ENCODE measurements at places on chromosomes 16 and 17.

- no peak for DNase-seq
Measured at GRCh38 chr17:76404976-76405563, 20.7 kb downstream of the SPHK1 start.

DNA sequence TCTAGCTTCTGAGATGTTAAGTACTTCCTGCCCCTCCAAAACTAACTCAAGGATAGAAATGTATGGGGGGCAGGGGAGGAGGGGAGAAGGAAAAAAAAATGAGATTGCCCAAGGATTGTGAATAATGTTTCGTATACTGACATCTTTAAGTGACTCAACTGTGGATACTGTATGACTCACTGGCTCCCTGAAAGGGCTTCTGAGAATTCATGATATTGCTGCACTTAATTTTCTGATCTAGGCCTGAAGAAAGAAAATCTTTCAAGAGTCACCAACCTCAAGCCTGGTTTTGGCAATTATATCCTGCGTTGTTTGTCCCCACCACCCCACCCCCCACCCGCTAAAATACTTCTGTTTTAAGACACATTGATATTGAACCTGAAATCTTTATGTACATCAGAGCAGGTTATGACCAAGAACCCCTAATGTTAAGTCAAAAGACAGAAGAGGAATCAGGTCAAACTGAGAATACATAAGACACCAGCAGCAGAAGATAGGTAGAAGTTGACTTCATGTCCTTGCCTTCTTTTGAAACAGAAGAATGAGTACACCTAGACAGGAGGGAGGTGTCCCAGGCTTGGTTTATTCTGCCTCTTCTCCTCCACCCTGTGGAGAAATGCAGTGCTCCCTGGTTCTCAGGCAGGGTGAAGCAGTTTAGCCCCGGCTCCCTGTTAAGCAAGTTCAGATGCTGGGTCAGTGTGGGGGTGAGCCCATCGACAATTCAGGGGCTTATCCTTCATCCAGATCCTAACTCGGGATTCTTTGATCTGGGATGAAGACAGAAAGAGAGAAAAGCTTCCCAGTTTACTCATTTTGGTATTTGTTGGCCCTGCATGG, 3.3 kb upstream of the FBXL20 start:
- peak; percentile 69 for DNase-seq

- DNase-seq, result no peak
Measured at GRCh38 chr17:2363851-2364762, 26.8 kb downstream of the SGSM2 start.

DNA sequence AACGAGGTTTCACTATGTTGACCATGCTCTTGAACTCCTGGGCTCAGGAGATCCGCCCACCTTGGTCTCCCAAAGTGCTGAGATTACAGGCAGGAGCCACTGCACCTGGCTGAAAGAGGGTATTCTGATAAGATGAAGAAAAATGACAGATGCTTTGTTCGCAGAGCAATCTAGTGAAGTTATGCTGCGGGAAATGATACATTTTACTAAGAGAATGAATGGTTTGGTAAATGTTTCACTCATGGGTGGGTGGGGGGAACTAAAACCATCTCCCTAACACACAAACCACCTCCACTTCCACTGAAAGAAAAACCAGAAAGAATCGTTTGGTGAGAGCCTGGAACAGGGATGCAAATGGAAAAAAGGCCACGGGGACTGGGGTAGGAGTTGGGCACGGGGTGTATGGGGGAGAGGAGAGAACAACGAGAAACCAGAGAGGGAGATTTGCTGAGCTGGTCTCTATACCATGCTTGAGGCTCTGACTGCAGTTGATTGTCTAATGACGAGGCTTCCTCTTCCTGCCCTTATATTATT, 19.0 kb upstream of the XYLT2 start:
- no peak for DNase-seq

DNA sequence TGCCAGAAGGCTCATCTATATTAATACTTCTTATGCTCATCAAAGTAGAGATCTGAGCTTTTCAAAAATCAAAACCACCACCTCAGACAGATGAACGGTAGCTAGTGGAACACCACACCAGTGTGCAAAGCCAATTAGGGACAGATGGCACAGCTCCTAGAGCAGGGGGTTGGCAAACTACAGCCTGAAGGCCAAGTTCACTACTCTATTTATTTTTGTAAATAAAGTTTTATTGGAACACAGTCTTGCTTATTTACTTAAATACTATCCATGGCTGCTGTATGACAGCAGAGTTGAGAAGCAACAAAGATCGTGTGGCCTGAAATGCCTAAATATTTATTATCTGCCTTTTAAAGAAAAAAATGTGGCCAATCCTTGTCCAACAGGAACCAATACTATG, 56.8 kb downstream of the AMFR start:
- no peak for DNase-seq

GRCh38 chr16:88289968-88290401, 92.8 kb upstream of the ZNF469 start:
- peak; percentile 55 for DNase-seq

DNA sequence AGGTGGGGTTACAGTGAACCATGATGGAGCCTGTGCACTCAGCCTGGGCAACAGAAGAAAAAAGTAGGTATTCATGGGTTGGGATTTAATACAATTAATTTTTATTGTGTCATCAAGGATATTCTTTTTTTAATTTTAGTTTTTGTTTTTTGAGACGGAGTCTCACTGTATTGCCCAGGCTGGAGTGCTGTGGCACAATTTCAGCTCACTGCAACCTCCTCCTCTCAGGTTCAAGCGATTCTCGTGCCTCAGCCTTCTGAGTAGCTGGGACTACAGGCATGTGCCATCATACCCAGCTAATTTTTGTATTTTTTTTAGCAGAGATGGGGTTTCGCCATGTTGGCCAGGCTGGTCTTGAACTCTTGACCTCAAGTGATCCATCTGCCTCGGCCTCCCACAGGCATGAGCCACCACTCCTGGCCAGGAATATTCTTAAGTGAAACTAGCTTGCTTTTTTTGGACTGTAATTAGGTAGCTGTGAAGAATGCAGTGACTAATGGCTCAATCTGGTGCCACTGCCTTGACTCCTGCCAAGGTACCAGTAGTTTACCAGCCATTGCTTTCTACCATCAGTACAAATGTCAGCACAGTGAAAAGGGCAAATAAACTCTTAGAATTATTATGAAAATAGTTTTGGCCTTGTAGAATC, 4.8 kb downstream of the PPM1D start:
- no peak for DNase-seq

DNA sequence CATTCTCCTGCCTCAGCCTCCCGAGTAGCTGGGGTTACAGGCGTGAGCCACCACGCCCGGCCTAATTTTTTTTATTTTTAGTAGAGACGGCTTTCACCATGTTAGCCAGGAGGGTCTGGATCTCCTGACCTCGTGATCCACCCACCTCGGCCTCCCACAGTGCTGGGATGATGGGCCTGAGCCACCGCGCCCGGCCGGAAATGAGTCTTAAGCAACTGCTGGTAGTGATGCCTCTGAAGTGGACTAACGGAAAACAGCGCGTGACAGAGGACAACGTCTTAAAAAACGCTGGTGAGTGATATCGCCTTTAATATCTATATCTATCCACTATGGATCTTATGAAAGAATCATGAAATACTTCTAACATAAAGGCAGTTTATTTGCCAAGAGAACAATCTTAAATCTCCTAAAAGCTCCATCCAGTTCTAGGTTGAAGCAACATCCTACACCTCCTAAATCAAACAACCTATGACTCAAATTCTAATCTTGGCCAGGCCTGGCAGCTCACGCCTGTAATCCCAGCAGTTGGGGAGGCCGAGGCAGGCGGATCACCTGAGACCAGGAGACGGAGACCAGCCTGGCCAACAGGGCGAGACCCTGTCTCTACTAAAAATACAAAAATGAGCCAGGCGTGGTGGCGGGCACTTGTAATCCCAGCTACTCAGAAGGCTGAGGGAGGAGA, 69.8 kb downstream of the NXN start:
- peak; percentile 22 for DNase-seq

- DNase-seq, result no peak
Measured at GRCh38 chr16:12976936-12977335, 75.5 kb downstream of the SHISA9 start.

GRCh38 chr16:77869997-77870813, 81.8 kb downstream of the VAT1L start:
- no peak for DNase-seq

GRCh38 chr16:83698964-83699363, 108.8 kb upstream of the HSBP1 start:
- DNase-seq, result no peak

- DNase-seq, result no peak
Measured at GRCh38 chr16:2035431-2036199, 8.9 kb downstream of the NHERF2 start.

- DNase-seq, result no peak
Measured at GRCh38 chr16:71637398-71637797, 11.4 kb downstream of the MARVELD3 start.

- no peak for DNase-seq
Measured at GRCh38 chr16:52450916-52451315, 96.0 kb downstream of the TOX3 start.

DNA sequence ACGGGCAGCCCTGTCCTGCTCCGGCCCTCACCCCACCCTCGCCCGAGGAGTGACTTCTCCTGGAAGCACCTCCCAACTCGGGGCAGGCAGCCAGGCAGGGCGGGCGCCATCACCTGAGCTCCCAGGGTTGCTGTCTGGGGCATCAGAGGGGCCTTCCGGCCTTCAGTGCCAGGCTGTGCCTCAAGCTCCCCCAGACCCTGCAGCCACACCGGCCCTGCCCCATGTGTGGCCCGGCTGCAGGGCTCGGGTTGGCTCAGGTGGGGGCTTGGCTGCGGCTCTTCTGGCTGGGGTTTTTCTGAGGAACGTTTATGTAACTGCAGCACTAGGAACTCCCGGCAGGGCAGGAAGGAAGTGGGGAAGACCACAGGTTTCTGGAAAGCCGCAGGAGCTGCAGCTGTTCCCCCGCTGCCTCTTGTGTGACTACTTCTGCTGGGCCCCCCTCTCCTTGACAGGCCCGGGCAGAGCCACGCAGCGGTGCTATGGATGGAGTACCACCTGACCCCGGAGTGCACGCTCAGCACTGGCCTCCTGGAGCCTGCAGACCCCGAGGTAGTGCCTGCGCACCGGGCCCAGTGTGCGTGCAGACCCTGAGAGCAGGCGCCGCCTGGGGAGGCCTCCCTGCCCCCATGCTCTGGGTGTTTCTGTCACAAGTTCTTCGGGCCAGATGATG, 45.6 kb downstream of the PRMT7 start:
- DNase-seq, result peak; percentile 60

- DNase-seq, result no peak
Measured at GRCh38 chr17:16466407-16466806, 25.6 kb downstream of the LRRC75A start.

DNA sequence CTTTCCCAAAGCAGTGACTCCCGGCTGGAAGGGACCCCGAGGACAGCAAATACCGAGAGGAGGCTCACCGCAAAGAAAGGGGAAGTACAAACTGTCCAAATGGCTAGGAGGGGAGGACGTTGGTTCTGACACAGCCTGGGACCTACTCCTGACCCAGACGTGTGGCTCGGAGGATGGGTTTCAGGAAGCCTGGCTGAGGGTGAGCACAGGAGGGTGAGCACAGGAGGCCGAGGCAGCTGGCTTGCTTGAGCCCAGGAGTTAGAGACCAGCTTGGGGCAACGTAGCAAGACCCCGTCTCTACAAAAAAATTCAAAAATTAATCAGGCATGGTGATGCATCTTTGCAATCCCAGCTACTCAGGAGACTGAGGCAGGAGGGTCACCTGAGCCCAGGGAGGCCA, 83.2 kb downstream of the C16orf78 start:
- no peak for DNase-seq

GRCh38 chr17:46176975-46177374, 16.3 kb downstream of the KANSL1 start:
- DNase-seq, result no peak

DNA sequence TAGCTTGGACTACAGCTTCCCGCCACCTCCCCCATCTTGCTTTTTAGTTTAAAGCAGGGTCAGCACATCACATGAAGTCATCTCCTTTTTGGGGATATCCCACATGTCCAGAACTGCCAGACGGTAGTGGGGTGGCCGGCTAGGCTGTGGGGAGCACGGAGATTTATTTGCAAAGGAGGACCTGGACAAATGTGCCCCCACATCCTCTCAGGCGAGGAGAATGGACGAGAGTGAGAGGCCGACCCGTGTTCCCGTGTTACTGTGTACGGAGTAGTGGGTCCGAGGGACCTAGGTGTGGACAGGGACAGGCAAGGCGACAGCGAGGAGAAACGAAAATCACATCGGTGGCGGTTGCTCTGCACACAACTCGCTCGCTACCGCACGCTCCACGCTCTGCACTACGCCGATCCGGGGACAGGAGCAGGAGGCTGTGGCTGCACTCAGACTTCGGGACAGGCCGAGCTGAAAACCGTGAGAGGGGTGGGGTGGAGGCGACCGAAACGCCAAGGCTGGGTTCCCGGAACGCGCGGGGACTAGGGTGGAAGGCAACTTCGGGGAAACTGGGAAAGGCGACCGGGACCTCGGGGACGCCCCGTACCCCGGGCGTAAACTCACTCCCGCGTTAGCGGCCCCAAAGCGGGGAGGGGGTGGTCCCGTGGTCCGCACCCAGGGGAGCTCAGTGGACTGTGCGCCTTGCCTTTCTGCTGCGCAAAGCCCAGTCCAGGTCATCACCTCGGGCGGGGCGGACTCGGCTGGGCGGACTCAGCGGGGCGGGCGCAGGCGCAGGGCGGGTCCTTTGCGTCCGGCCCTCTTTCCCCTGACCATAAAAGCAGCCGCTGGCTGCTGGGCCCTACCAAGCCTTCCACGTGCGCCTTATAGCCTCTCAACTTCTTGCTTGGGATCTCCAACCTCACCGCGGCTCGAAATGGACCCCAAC, at the start of gene MT1A:
Gene MT1A (plus strand): TSS at position 853 of the 937 bp plus-strand sequence. CDS start 73 bp downstream, at position 926.
- peak; percentile 50 for DNase-seq

DNA sequence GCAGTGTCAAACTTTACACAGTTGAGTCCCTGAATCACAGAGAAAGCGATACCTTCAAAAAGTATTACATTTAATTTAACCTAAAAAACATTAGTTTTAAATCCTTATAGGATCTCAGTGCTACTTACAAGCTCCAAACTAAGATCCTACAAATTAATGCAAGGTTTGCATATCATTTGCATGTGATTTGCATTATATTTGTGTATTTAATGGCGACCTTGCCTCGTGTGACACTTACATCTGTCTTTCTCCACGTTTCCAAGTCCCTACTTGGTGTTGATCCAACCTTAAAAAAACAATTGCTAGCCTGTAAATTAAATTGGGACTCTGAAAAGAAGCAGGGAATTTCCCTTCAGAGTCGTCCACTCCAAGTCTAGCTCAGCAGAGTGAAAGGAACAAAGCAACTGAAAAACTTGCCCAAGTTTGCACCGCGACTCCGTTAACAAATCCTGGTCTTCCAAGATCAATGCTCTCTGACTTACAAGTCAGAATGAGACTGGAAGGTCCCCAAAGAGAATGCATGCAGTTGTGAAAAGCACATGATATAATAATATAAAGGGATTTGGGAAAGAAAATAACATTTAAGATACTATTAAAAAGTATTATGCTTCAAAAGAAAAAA, 739 bp upstream of the FAM117A start:
- DNase-seq, result no peak

GRCh38 chr16:86969716-86970115, 347.5 kb downstream of the C16orf95 start:
- no peak for DNase-seq

Data from suppressor macrophage (primary cell).